BJ (cell line): ENCODE measurements at places on chromosomes 5 and 9. TPM values are rescaled to one million over a fixed set of nuclear protein-coding genes. Genes with fewer than 3 reads are reported as not detected.

GRCh38 chr5:147375151-147375550 is 134.7 kb downstream of the DPYSL3 start:
- DNase-seq: no peak

DNA sequence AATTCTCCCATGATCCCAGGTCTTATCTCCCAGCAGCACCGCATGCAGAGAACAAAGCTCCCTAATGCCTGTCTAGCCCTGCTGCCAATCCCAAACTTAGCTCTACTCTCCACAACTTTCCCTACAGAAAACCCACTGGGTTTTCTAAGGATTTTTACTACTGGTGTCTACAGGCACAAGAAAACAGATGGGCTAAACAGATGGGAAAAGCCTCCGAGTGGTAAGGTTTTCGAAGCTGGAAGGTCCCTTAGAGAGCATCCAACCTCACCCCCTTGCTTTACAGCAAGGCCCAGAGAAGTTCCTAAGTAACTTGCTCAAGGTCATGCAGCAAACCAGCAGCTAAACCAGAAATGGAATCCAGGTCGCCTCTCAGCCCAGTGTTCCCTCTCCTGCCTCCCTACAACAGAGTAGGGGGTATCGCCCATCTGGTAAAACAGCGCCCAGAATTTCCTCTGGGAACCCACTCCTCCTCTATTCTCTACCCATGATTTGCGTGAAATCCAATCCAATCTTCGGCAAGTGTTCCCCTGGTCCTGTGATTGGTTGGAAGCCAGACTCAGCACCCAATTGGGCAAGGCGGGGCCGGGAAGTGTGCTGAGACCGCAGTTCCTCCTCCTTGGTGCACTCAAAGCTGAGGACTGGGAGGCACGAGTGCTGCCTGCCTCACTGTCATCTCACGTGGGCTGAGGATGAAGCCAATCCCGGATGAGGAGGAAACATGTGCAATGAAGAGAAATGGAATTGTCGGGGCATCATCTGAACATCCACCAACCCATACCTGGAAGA is 20.8 kb downstream of the CPLX2 start:
- no peak for DNase-seq

- DNase-seq: no peak
These were observed 148.3 kb downstream of the ENC1 start for GRCh38 chr5:74492230-74492629.

DNA sequence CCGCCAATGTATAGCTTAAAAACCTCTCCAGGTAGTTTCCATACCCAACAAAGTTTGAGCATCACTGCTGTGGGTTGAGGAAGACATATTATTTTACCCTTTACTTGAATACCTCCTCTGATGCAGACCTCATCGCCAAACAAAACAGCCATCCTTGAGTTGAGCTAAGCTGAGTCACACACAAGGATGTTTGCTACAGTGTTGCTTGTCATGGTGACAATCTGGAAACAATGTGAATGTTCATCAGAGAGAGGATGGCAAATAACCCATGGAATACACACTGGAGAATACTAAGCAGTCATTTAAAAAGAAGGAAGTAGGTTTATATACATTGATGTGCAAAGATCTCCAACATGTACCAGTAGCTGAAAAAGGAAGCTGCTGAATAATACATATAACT is 41.1 kb upstream of the TCF7 start:
- DNase-seq: no peak

DNA sequence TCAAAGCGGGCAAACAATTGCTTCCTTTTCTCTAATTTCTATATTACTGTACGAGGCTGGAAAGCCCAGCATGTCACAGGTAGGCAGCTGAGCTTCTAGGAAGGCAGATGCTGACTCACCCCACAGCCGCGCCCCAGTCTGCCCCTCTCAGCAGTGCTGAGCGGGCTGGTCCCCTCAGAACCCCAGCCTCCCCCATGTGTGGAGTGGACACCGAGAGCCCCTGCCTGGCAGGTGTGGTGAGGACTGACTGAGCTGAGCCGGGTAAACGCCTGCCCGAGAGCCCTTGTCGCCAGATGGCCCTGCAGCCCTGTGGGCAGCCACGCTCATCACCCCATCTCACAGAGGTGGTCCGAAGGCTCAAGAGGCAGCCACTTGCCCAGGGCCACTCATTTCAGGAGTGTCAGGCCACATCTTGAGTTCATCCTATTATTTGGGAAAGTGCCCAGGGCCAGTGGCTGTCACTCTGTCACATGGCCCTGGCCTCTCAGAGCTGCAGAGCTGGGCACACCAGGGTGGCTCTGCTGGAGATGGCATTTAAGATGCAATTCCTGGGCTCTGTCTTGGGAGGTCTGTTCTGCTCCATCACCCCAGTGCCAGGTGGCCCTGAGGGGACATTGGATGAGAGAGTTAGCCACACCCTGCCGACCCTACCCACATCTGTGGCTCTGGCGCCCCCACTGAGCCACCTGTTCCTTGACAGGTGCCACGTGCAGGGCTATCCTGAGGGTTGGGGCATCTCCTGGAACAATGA is 12.4 kb downstream of the CARD19 start:
- DNase-seq: no peak

DNA sequence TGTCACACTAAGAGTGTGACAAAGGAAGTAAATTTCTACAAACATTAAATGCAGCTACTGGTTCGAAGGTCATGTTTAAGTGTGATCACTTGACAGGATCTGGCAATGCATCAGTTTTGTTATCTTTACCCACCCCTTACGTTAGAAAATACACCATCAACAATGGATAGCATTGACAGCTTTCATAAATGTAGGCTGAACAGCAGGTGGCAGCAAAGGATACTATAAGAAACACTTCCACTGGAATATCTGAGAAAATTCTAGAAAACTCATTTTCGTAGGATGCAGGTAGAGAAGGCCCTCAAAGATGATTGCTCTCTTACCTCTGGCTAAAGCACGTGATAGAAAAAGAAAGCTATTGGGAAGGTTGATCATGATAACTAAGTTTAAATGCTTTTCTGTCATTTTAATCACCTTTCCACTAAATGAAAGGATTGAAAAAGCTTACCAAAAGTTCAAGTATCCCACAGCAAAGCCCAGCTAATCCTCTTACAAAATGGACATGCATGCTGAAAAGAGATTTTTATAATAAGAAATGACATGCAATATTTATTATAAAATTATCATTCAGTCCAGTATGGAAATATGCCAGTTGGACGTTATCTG is 292.5 kb downstream of the PARP8 start:
- no peak for DNase-seq

DNA sequence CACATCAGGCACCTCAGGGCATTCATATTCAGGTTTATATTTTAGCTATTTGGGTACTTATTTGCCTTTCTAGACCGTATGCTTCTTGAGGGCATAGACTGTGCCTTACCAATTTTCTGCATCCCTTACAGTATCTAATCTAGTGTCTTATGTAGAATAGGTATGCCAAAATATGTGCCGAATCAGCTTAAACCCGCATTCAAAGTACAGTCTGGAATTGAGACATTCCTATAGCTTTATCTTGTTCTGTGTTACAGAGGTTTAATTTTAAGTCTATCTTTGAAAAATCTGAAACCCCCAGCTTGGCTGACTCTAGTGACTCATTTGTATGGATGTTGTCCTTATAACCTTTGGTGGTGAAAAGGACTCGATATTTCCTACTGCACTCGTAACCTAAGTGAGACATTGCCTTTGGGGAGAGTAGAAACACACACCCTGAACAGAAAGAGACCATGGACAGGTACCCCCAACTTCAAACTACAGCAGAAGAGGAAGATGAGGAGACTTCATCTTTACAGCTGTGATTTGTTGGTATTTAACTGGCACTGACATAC is 27.0 kb upstream of the TMOD1 start:
- DNase-seq: no peak

- DNase-seq: no peak
These were observed 1819.8 kb downstream of the MAT2B start for GRCh38 chr5:165325221-165325620.

- DNase-seq: no peak
These were observed 1233.4 kb upstream of the DMAC1 start for GRCh38 chr9:9033022-9033421.

- DNase-seq: no peak
These were observed 75.0 kb downstream of the NR6A1 start for GRCh38 chr9:124696101-124696500.

- DNase-seq: no peak
These were observed 2068.7 kb downstream of the MAT2B start for GRCh38 chr5:165574100-165574499.

DNA sequence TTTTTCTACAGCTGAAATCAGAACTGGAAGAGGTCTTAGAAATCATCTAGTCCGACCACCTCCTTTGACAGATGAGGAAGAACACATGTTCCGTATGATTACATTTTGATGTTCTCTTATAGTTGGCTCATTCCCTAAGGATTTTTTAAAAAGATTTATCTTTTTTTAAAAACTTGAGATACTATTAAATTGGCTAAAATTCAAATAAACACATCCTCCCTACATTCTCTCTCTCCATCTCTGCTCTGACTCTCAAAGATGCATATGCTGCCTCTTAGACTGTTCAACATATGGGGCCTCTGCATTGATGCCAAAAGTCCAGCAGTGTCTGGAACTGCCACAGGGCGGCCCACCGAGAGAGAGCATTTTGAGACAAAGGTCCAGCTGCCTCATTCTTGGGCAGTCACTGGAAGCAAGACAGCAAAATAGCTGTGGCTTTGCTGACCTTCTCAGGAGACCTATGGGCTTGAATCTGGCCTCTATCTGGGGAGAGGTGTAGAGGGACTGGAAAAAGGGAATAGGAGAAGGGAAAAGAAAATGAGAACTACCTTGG is 12.8 kb upstream of the TSSK1B start:
- no peak for DNase-seq

GRCh38 chr9:14344941-14345353 is 31.0 kb upstream of the NFIB start:
- no peak for DNase-seq

- DNase-seq: no peak
These were observed 65.0 kb downstream of the PRRT1B start for GRCh38 chr9:131610231-131610761.

DNA sequence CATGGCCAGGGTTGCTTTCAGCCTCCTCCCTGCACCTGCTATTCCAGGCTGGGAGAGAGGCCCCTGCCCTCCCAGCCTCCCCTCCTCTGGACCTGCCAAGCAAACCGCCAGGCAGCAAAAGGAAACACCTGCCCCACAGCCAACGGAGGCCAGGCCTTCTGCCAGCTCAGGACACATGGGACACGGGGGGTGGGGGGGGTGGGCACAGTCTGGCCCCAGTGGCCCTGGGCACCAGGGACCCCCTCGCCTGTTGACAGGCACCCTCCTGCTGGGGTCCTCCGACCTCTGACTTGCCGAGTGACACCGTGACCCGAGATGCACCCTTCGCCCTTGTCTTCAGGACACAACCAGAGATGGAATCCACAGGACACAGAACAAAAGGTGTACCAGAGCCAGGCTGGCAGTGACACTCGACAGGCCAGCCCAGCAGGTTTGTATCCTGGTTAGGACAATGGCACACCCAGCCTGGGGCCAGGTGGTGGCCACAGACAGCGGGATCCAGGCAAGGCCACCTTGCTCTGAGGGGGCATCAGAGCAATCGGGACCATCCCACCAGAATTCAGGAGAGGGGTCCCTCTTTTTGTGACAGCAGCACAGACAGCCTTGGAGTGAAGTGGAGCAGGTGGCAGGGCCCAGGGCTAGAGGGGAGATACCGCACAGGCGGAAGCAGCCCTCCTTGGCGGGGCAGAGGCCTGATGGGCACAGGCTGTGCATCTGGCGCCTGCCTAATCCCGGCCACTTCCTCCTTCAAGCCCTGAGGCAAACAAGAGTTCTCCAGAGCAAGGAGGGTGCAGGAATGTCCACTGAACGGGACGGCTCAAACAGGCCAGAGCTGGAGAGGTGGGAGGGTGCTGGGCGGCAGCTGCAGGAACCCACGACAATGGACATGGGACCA is 1.3 kb upstream of the TMEM210 start:
- no peak for DNase-seq

- DNase-seq: no peak
These were observed 31.7 kb downstream of the FAM81B start for GRCh38 chr5:95422838-95423237.

GRCh38 chr5:16721151-16722096 is 104.6 kb upstream of the RETREG1 start:
- DNase-seq: no peak

DNA sequence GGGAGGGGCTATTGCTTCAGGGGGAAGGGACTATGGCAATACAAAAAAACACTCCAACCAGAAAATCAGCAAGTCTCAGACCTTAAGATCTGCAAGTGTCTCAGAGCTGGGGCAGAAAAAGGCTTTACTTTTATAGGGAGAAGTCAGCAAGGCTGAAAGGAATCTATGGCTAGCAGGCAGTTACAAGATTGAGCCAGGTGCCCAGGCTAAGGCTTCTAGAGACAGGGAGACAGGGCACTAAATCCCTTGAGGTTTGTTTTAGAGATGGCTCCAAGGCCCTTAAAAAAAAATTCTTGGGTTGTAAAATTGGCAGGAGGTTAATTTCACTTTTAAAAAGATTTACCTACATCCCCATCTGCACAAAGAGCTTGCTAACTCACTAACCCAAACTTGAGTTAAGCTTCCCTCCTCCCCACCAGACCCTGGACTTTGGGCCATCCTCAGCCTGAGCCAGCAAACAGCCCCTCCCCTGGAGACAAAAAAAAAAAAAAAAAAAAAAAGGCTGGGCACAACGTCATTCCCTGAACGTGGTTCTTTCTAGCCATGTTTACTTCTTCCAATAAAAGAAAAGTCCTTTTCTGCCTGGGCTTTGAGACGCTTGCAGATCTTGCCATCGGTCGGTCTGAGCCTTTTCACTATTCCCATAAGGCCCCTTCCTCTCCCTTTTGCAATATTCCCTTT is 17.9 kb downstream of the NIPAL4 start:
- DNase-seq: no peak

- no peak for DNase-seq
These were observed 20.2 kb downstream of the TLE1 start for GRCh38 chr9:81669041-81669651.

GRCh38 chr5:125227333-125228095 is 481.1 kb upstream of the ZNF608 start:
- no peak for DNase-seq

HEMGN gene
- polyA plus RNA-seq: not detected in 2 replicates

TAL2 gene
- polyA plus RNA-seq: 0.13 TPM in 2 replicates

NR5A1 gene
- polyA plus RNA-seq: not detected in 2 replicates

PCDHGB7 gene
- polyA plus RNA-seq: 7.6 and 9.6 TPM in 2 replicates

SPINK14 gene
- not detected in 2 replicates for polyA plus RNA-seq

RANBP17 gene
- 10.5 and 12.9 TPM in 2 replicates for polyA plus RNA-seq

ADRA1B gene
- polyA plus RNA-seq: 1.1 and 2.1 TPM in 2 replicates

IL31RA gene
- 0.07 TPM in 1 of 2 replicates, not detected in the other for polyA plus RNA-seq

PCDHA10 gene
- polyA plus RNA-seq: 0.02 TPM in 2 replicates

HTR4 gene
- not detected in 2 replicates for polyA plus RNA-seq

DMRT3 gene
- not detected in 2 replicates for polyA plus RNA-seq

DNM1 gene
- polyA plus RNA-seq: 6.4 and 8.4 TPM in 2 replicates

NDOR1 gene
- 4.4 and 7.1 TPM in 2 replicates for polyA plus RNA-seq

PHF24 gene
- 0.02 and 0.09 TPM in 2 replicates for polyA plus RNA-seq
